ENCODE measurements at places on chromosomes 7 and 10.

- no peak for DNase-seq
Observed at GRCh38 chr10:76991621-76992020, 646.0 kb downstream of the KCNMA1 start.

GRCh38 chr10:22700489-22700888 lies 13.9 kb downstream of the PIP4K2A start:
- no peak for DNase-seq

DNA sequence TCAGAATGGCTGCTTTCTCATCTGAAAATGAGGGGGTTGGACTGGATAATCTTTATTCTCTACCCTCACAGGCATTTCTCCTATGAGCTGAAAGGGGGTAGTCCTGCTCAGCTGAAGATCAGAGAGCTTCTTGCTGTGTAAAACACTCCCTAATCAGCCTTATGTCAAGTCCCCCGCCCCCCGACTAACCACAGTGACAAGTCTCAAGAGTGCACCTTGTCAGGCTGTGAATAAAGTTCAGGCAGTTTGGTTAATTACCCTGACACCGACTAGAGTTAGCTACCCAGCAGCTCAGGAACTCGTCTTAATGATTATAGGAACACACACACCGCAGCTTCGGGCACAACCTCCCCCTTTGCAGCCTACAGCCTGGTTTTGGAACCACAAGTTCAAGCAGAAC lies 513.7 kb downstream of the RPS24 start:
- DNase-seq = no peak

DNA sequence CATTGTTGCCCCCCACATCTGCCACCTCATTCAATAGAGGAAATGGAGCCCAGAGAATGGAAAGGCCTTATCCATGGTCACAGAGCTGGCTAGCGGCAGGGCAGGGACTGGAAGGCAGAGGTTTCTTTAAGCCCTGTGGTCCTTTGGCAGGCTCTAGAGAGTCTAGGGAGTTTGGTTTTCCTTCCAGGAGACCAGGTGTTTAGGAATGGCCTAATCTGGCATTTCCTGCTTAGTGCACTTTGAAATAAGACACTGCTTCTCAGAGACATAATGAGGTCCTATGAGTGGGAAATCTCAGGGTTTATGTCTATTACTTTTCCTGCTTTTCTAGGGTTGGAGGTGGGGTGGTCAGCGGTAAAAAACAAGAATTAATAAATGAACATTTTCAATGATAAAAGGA lies 6.1 kb downstream of the MARVELD1 start:
- DNase-seq = no peak

DNA sequence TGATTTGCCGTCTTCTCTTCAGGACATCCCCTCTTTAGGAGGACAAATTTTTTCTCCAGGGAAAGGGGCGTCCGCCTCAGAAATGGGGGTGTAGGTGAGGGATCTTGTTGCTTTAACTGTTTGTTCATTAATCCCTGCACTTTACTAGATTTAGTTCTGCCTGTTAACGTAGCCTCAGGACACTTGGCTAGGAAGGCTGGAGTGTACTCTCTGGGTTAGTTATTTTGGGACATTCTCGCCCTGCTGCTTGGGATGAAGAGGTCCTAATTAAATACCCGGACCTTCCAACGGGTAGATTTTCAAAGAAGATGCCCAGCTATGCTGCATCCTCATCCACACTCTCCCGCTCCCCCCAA lies 552 bp upstream of the ZNF365 start:
- DNase-seq = no peak

- DNase-seq = no peak
Observed at GRCh38 chr7:47525066-47525623, 56.8 kb downstream of the TNS3 start.

DNA sequence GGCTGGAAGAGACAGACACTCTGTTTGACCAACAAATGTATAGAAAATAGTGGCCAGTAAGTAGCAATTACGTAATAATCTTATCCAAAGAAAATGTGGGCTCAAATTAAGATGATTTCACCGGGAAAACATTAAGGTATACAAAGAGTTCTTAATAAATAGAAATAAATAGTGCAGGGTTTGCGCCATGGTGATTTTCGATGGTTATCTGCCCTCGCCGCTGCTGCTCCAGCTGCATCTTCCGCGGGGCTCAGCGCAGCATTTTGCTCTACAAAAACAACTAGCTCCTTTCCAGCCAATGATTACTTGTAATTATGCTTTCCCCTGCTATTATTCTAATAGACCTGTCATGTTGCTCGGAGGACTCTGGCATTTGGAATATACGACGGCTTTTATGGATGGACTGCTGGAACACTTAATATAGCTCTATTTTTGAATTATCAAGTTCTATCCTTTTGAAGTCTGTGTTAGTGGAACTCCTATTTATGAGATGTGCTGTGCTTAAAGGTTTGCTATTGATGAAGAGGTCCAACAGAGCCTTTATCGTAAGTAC lies 103.8 kb downstream of the BUB3 start:
- DNase-seq = no peak

GRCh38 chr7:51457079-51457478 lies 140.5 kb upstream of the COBL start:
- no peak for DNase-seq

DNA sequence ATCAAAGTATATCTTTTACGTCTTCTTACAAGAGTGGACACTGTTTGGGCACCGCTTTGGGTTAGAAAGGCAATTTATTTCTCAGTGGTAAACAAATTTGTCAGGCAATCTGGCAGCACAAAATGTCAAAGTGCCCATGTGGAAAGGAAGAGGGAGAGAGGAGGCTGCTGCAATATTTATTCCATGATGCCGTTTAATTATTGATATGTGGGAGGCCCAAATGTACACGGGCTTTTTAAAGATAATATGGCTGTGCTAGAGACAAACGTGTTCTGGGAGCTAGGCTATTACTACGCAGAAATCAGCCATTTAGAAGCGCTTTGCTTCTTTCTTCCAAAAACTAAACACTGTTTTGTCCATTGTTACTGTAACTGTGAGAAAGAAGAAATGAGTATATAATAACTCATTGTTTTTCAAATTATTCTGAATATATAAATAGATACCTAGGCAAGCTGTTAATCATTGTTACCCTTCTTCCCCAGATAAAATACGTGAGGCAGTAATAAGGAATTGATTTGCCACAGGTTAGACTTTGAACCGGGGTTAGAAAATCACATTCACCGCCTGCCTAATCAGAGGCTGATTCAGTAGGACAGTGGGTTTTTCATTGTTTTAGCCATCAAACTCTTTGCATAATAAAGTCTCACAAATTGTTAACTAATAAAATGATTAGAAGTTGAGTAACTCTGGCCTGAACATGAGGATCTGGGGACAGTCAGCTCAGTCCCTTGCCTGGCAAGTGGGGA lies 116.5 kb upstream of the FRMD4A start:
- no peak for DNase-seq

DNA sequence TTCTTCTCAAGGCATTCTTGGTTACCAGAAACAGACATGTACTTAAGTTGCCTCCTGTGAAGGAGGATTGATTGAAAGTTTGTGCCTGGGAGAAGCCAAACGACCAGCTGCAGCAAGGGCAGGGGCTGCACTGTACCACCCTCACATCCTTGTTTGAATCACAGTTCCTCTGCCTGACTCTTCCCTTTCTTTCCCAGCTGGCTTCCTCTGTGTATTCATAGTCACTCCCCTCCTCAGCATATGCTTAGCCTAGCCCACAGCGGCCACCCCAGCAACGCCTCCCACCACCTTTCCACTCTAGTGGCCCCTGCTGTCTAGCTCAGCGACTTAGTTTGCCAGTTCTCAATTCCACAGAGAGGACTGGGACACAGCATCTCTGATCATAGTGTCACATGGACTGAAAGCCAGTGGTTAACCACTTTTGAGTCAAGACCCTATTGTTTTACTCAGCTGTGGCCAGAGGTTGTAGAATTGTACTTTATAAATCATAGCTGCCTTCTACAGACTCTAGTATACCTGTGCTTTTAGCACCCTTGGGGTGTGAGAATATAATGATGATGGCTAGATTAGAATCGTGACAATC lies 643.0 kb downstream of the SUGCT start:
- no peak for DNase-seq

DNA sequence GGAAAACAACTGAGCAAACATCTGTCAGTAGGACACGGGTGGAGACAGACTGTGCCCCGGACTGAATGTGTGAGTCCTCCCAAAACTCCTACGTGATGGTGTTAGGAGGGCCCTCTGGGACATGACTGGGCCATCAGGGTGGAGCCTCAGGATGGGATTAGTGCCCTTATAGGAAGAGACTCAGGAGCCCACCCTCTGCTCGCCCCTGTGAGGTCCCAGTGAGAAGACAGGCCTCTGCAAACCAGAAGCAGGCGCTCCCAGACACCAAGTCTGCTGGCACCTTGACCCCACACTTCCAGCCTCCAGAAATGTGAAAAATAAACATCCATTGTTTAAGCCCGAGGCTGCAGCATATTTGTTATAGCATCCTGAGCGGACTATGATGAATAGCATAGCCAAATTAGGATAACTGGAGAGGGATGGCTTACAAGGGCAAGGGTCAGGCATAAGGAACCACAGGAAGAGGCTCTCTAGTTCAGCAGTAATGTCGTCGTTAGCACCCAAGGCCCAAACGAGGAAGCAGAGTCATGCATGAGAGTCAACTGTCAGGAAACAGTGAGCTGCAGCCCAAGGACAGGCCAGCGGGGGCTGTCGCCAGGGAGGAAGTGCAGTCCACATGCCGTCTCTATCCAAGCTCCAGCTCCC lies 50.6 kb downstream of the PTPRN2 start:
- no peak for DNase-seq

DNA sequence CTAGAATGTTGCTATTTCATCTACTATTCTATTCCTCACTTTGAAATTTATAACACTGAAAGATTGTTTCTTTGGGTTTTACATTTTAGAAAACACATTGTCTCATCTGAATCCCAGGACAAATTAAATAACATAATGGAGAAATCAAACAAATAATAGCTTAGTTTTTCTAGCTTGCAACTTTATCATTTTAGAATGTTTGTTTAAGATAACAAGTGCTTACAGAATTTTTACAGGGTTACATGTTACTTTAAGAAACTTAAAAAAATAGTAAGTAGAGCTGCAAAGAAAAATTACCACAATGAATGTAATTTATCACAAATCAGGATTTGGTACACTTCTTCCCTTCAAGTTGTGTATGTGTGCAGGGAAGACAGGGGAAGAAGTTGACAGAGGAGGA lies 11.3 kb downstream of the CAV2 start:
- no peak for DNase-seq

GRCh38 chr10:43158636-43159035 lies 20.4 kb downstream of the CSGALNACT2 start:
- no peak for DNase-seq

GRCh38 chr7:96080027-96080426 lies 241.9 kb downstream of the SLC25A13 start:
- no peak for DNase-seq

DNA sequence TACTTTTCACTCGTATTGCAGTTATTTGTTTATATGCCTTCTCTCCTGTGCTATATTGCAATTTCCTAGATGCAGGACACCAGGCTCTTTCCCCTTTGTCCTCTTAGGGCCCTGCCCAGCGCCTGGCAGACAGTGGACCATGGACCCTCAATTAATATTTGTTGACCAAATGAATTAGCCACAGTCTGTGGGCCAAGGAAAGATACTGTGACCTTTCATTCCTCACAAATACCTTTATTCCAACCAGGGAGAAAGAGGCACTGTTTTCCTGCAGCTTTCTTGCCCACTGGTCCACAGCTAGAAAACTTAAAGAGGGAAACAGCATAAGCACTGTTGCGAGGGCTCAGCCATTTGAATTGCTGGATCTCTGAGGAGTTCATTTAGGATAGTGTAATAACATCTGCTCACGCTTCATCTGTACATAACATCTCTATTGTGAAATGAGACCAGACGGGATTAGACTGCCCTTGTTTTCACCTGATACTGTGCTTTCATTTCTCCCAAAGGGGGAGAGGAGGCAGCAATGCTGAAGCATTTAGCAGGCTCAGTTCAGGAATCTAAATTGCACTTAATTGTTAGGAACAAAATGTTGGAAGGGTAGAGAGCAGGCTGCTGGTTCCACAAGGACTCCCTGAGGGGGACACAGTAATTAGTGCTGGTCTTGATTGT lies 46.7 kb downstream of the TNS3 start:
- no peak for DNase-seq

- DNase-seq = no peak
Observed at GRCh38 chr7:134514663-134515062, 12.7 kb upstream of the AKR1B10 start.

GRCh38 chr7:55375237-55375636 lies 10.1 kb downstream of the LANCL2 start:
- no peak for DNase-seq

DNA sequence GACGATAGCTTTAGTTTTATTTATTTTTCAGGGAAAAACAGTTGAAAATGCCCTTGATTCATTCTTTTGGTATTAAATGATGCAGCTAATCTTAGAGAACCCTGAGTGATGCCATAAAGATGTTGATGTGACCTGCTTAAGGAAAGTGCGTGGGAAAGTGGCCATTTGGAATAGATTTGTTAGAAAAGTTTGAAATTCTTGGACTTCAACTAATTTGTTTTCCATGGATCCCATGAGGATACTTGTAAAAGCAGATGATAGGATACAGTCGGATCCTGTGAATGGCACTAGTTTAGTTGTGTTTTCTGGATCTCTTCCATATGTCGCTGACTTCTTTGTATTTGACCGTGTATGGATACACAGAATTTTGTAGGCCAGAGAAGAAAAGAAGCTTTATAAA lies 69.0 kb downstream of the SEPTIN7 start:
- no peak for DNase-seq

GRCh38 chr10:16545116-16545736 lies 23.5 kb upstream of the C1QL3 start:
- no peak for DNase-seq
